Left renal cortex interstitium (tissue), 4 donors: ENCODE measurements at places on chromosomes 7 and 10. TPM values are rescaled to one million over a fixed set of nuclear protein-coding genes. Genes with fewer than 3 reads are reported as not detected.

Gene NPC1L1
- polyA plus RNA-seq = 2.4 TPM

Gene TMEM139
- polyA plus RNA-seq = 58.2 TPM

Gene RAB11FIP2
- 45.8 TPM for polyA plus RNA-seq

GRCh38 chr10:49598164-49598856 is 11.8 kb upstream of the SLC18A3 start:
- DNase-seq = no peak

- DNase-seq = no peak
Measured at GRCh38 chr10:28763471-28764170, 86.3 kb downstream of the BAMBI start.

- no peak for DNase-seq
Measured at GRCh38 chr10:33621101-33621500, 286.6 kb upstream of the NRP1 start.

DNA sequence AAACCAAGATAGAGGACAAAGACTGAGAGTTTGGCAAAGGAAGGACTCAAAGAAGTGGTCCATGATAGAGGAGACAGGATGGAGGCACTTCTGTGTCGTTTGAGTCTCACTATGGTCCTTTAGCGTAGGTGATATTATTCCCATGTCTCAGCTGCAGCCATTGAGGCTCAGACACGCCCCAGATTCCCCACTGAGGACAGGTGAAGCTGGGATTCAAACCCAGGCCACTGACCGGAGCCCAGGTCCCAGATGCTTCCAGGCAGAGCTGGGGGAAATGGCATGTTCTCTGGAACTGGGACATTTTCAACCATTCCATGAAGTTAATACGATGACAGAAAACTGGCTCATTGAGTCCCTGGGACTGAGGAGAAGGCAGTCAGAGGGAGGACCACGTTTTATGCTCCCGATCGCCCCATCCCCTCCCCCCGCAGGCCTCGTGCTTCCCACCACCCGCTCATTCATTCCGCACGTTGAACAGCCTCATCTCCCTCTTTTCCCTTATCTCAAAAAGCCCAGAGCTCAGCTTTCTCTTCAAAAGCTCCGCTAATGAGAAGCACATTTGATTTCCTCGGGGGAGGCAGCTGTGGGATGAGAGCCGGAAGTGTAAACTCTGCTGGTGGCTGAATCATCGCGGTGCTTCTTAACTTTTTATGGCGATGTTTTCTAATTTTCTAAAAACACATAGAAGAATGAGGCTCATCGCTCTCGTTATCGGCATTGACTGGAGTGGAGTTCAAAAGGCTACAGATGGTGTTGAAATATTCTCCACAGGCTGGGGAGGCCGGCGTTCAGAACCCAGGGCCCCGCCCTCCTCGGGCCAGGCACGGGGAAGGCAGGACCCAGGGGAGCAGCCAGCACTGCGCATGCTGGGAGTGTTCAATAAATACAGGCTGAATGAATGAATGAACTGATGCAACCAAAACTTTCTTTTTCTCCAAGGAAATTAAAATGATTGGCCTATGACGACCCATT is 64.0 kb downstream of the OAT start:
- DNase-seq = no peak

- no peak for DNase-seq
Measured at GRCh38 chr10:100887761-100888296, 24.9 kb upstream of the SLF2 start.

- DNase-seq = no peak
Measured at GRCh38 chr10:116752563-116752962, 10.2 kb upstream of the HSPA12A start.

GRCh38 chr7:44235582-44236332 is 35.0 kb downstream of the YKT6 start:
- no peak for DNase-seq

DNA sequence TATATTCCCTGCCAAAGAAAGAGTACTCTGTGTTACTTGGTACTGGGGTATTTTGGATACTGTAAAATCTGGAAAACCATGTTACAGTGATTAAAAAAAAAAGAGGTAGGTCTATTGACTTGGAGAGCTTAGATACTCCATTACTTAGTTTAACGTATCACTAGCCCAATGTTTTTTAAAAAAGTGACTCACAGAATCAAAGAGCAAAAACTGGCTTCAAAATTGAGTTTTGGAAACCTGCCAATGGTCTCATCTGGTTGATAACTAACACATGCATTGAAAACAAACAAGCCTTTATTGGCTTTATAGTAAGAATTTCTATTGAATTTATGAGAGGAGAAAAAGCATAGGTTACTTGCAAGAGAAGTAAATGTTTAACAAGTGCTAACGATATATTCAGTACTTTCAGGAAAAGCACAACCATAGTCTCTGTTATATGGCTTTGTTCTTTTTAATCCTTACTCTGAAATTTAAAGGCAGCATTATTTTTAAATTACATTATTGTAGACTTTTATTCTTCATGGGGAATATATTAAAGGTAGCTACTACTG is 563.3 kb upstream of the SORCS1 start:
- DNase-seq = no peak

DNA sequence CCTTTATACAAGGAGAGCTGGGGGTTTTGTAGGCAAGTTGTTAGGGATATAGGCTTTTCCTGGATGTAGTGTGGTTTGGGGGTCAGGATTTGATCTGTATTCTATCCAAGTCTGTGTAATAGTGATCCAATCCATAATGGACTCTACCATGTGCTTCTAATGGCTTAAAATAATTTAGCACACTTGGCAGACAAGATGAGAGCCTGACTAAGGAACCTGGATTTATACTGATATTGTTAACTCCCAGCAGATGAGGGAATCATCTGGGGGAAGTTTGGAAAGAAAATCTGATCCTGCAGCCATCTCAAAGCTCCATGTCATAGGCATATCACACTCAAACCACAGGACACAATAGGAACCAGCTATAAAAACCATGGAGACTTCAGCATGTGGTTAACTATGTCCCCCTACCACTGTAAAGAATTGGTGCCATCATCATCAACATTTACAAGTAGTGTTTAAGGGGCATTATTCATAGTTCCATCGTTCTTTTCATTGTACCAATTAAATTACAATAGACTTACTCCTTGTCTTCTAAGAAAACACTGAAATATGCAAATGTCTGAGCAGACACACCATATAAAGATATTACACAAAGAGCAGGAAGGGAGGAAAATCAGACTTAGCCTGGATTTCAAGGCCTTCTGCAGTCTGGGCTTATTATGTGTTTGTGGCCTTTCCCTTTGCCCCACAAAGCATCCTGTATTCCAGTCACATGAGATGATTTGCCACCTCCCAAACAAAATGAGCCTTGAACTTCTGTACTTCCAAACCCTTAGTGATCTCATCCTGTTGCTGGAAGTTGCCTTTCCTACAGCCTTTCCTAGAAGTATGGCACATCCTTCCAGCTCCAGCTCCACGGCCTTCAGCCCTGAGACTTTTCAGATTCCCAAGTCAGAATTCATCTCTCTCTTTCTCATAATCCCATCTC is 22.5 kb upstream of the HPS1 start:
- DNase-seq = no peak

DNA sequence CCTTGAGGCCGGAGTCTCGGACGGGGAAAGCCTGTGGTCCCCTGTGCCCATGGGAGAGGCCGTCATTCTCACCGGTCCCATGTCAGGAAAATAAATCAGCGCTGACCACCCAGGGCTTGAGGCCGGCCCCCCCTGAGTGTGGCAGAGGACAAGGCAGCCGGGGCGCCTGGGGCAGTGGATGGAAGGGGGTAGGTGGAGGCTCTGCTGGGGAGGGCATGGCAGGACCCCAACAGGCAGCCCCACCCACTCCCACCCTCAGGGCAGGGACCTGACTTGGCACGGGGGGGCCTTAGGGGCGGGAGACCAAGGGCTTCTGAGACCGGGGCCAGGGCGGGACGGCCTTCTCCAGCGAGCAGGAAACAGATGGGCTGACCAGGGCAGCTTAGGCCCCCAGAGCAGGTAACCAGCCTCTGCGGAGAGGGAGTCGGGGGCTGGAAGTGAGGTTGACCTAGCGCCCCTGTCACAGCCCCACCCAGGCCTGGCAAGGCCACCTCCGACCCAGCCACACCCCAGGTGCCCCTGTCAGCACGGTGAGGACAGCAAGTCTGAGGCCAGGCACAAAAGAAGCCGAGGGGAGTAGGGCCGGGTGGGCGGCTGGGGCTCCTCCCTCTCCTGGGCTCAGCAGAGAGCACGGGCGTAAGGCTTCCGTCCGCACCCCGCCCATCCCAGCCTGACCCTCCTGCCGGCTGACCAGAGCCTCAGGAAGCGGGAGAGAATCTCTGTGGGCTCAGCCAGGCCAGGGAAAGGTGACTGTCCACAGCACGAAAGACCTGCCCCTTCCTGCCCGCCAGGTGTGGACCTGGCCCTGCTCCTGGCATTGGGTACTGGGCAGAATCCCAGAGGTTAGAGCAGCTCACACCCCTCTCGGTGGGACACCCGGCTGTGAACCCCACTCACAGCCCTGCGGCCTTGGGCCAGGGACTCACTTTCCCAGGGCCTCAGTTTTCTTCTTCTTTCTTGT is 87.4 kb downstream of the FOXL3 start:
- DNase-seq = no peak
